NCI-H2029 (cell line): ENCODE measurements at places on chromosomes 7 and 10.
A peak's percentile ranks its signal among the peaks of the same experiment; 100 is the strongest.

- peak; percentile 54 for DNase-seq
Observed at GRCh38 chr7:69994886-69995542, 396.7 kb downstream of the AUTS2 start.

- no peak for DNase-seq
Observed at GRCh38 chr7:47535704-47536628, 45.9 kb downstream of the TNS3 start.

GRCh38 chr7:33554046-33554445 lies 351.3 kb upstream of the BMPER start:
- DNase-seq, result no peak

DNA sequence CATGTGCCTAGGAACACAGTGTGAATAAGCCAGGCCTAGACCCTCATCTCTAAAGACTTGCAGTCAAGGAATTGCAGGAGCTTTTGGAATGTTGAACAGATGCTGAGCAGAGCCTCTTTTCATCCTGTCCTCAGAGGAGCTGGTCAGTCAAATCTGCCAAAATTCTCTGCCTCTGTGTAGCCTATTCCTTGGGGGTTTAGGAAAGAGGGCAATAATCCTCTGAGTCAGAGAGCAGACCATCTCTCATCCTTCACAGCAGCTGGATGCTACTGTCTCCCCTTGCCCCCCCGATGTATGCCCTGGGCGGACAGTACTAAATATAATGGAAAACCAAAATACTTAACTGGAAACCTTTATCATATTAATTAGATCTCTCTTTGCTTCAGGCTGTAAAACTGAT lies 52.6 kb downstream of the BICC1 start:
- DNase-seq, result no peak

DNA sequence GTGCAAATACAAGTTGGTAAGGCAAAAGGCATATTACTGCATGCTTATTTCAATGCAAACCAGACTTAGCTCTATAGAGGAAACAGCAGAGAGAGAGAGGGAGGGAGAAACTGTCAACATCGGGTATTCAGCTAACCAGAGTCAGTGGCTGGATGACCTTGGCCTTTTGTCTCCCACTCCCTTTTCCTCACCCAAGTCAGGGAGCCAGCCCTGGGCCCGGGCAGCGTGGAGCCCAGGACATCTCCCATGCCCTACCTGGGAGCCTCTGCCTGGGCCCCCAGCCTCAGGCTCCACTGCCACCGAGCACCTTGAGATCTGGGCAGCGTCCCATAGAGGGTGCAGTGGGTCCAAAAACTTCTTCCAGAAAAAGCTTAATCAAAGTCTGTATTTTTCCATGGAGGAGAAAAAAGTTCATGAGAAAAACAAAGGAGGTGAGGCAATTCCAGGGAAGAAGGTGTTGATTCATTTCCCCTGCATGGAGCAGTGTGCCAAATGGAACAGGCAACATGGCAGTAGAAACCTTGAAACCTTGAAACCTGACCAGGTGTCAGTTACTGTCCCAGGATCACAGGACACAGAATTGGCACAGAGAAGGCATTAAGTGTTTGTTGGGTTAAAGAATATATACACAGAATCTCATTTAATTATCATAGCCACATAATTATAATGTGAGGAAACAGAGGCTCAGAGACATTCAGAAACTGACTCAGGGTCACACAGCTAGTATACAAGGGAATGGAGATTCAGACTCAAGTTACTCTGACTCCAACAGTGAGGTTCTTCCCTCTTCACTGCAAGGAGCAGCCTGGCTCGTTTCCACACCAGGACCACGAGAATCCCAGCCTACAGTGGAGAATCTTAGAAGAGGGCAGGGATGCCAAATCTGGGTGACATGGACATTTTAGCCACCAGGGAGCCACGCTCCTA lies 5.8 kb upstream of the NCOA4 start:
- DNase-seq, result no peak

GRCh38 chr7:5636914-5637313 lies 144.5 kb downstream of the RNF216 start:
- DNase-seq, result no peak

- DNase-seq, result no peak
Observed at GRCh38 chr7:99308461-99309074, 17.1 kb upstream of the ARPC1A start.

GRCh38 chr7:130363026-130363847 lies 17.1 kb upstream of the CPA1 start:
- DNase-seq, result no peak

DNA sequence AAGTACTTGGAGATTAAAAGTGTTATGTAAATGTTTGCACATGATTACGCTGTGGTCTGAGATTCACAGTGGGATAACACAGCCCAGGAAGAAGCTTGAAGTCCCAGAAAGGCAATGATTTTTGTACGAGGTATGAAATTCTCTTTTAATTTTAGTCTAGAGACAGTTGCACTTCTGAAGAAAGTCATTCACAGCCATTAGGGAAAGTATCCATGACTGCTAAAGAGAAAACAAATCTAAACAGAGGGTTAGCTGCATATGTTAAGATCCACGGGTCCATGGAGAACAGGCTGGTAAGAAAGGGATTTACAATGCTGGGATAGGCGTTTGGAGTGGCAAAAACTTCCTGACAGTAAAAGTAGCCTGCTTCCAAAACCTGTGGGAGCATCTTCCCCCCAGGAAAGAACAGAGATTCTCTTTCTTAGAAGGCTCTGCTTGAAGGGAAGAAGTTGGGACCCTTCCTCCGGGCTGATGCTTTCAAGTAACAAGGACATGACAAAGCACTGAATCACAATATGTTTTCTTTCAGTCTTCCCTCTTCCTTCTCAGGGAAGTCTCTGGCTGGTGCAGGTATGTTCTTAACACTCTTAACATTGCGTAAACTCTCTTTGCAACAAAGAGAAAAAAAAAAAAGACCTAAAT lies 220.8 kb upstream of the CELF2 start:
- DNase-seq, result no peak

DNA sequence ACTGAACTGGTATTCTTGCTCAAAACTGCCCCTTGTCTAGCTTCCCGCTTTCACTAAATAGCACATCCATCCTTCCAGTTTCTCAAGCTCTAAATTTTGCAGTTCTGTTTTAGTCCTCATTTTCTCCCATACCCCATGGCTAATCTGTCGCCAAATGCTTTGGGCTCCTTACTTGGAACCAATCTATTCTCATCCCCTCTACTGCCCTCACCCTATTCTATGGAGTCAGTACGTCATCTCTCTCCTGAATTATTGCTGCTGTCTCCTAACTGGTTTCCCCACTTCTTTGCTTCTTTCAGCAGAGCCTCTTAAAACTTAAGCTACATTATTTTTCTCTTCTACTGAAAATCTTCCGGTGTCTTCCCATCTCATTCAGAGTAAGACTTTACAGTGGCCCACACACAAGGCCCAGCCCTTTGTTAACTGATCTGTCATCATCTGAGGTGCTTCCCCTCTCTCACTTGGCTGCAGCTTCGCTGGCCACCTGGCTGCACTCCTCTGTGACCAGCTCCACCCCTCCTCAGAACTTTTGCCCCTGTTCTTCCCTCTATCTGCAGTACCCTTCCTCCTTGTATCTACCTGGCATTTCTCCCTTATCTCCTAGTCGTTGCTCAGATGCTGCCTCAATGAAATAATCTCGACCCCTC lies 9.9 kb downstream of the STARD3NL start:
- no peak for DNase-seq

DNA sequence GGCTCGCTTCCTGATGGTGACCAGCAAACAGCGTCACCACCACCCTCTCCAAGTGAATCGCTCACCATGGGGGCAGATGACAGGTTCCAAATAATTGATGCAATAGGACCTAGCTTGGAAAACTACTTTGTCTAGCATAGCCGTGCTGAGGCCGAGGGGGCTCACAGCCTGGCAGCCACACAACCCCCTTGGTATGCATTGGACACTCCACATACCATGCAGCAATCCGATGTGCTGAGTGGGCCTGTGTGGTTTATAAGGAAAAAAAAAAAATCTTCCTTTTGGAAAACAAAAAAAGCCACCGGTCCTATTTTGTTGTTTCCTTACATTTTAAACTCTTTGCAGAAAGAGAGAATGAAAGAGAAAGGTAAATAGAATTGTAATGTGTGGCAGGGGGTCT lies 15.1 kb downstream of the GATA3 start:
- DNase-seq, result no peak

DNA sequence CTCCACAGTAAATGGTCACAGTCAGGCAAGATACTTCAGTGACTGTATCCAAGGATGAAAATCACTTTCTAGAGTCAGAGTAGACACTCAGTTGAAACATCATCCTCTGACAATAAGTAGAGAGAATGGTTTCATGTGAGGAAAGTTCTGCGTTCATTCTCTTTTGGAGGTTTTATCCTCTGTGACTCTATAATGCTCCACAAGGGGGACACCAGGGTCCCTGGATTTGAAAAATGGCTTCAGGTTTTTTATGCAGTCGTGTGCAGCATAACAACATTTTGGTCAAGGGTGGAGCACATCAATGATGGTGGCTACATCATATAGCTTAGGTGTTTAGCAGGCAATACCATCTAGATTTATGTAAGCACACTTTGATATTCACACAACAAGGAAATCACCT lies 40.4 kb downstream of the TMEM168 start:
- no peak for DNase-seq

- no peak for DNase-seq
Observed at GRCh38 chr7:75567948-75568595, 76.0 kb downstream of the SPDYE5 start.

DNA sequence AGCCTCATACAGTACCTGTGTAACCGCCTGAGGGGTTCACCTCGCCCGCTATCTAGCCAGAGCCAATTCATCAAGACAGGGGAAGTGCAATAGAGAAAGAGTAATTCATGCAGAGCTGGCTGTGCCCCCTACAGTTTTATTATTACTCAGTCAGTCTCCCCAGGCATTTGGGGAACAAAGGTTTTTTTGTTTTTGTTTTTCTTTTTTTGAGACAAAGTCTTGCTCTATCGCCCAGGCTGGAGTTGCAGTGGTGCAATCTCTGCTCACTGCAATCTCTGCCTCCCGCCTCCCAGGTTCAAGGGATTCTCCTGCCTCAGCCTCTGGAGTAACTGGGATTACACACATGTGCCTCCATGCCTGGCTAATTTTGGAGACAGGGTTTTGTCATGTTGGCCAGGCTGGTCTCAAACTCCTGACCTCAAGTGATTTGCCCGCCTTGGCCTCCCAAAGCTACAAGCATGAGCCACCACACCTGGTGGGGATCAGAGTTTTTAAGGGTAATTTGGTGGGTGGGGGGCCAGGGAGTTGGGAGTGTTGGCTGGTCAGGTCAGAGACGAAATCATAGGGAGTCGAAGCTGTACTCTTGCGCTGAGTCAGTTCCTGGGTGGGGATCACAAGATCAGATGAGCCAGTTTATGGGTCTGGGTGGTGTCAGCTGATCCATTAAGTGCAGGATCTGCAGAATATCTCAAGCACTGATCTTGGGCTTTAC lies 116.5 kb downstream of the MARCHF5 start:
- no peak for DNase-seq

GRCh38 chr10:78372806-78373205 lies 339.1 kb downstream of the RPS24 start:
- DNase-seq, result no peak

DNA sequence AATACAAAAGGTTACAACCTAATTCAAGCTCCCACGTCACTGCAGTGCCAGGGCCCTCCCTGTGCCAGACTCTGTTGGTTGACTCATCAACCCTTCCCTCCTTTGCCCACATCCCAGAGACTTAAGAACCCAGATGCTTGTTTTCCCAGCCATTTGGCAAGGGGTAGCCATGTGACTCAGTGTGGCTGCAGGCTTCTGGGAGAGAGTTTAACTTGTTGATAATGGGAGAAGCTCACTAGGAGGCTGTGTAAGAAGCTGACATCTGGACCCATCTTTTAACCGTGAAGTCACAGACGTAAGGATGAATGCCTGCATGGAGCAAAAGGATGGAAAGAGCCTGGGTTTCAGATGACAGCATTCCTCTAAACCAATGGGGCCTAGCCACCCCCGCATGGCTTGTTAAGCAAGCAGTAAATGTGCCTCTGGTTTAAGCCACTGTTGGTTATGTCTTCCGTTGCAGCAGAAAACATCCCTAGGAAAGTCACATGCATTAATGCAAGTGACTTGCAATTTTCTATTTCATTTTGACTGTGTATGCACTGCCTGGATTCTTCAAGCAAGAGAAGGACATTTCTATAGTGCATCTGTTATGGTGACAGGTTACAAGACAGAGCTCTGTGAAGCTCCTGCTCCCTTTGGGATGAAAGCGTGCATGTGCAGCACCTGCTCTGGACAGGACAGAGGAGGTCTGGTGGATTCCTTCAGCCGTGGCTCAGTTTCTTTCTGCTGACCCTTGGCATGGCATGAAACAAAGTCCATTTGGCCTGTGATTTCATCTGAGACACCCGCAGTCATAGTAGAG lies 57.5 kb upstream of the CREB5 start:
- DNase-seq, result no peak

- DNase-seq, result no peak
Observed at GRCh38 chr7:42981601-42982000, 49.4 kb downstream of the MRPL32 start.

DNA sequence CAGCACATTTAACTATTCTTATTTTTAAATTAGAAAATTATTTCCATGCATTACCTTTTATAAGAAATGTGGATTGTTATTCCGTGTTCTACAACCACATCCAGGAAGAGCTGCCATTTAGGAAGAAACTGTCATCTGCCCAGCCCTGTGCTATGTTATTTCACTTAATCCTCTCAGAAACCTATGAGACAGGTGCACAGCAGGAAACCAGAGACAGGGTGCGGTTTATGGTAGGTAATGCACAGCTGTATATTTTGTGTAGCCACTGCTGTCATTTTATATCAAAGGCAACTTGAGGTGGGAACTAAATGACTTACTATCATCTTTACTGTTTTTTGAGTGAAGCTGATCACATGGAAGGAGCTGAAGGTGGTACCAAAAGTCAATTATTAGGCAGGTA lies 232.3 kb downstream of the MAGI2 start:
- DNase-seq, result no peak

GRCh38 chr10:13792006-13792405 lies 205.2 kb downstream of the PRPF18 start:
- peak; percentile 69 for DNase-seq

DNA sequence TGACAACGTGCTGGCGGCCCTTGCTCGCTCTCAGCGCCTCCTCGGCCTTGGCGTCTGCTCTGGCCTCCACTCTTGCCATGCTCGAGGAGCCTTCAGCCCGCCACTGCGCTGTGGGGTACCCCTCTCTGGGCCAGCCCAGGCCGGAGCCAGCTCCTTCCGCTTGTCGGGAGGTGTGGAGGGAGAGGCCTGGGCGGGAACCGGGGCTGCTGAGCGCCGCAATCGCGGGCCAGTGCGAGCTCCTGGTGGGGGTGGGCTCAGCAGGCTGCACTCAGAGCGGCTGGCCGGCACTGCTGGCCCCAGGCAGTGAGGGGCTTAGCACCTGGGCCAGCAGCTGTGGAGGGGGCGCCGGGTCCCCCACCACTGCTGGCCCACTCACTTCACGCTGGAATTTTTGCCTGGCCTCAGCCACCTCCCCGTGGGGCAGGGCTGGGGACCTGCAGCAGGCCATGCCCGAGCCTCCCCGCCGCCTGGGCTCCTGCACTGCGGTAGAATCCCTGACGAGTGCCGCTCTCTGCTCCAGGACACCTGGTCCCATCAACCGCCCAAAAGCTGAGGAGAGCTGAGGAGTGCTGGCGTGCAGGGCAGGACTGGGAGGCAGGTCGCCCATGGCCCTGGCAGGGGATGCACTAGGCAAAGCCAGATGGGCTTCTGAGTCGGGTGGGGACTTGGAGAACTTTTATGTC lies 372.2 kb upstream of the NRG3 start:
- no peak for DNase-seq

- no peak for DNase-seq
Observed at GRCh38 chr7:135308583-135309327, 75.1 kb downstream of the STRA8 start.

- no peak for DNase-seq
Observed at GRCh38 chr10:112991888-112992491, 41.9 kb downstream of the TCF7L2 start.

GRCh38 chr10:107701943-107702342 lies 537.4 kb upstream of the SORCS1 start:
- DNase-seq, result no peak
